ENCODE measurements at places on chromosomes 1 and 21.

GRCh38 chr1:41741244-41741643 lies 177.5 kb downstream of the HIVEP3 start:
- DNase-seq: no peak

DNA sequence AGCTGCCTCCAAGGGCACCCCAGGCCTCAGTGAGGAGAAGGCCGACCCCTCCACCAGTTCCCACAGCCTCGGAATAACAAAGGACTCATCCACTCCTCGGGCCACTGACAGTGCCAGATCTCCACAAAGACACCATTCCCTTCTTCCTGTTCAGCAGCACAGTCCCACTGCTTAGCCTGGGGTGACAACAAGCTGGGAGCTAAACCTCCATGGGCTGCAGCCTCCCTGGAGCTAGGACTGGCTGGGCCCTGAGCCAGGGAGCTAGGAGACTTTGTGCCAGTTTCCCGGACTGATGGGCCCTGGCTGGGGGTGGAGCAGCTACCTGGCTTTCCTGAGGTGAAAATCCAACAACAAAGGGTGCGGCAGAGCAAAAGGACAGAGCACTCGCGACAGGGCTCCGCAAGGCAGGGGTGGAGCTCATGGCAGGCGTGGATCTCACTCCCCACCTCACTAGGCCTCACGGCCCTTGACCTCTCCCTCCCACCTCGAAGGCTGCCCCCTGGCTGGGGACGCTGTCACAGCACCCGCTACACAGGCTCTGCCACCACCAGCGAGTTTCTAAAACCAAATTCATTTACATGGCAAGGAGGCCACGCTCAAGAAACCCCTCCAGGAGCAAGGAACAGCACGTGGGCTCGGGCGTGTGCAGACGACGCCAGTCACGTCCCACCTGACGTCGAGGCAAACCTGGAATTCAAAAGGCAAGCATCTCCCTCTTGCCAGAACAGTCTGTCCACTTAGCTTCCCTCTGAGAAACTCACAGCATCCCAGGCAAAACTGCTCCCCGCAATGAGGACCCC lies 13.8 kb downstream of the SLC35E2B start:
- DNase-seq: no peak

DNA sequence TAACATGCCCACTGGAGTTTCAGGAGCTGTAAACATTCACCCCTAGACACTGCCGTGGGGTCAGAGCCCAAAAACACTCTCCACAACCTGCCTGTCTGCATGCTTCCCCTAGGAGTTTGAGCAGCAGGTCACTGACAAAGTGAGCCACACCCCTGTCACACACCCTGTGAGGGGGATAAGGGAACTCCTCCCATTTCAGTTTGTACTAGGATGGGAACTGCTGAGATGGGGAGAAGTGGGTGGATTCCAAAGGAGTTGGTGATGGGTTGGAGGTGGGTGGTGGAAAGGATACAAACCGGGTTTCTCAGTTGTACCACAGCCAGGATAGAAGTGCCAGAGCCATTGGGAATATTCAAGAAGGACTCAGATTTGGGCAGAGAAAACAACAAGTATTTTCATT lies 140.2 kb downstream of the MIS18A start:
- no peak for DNase-seq

DNA sequence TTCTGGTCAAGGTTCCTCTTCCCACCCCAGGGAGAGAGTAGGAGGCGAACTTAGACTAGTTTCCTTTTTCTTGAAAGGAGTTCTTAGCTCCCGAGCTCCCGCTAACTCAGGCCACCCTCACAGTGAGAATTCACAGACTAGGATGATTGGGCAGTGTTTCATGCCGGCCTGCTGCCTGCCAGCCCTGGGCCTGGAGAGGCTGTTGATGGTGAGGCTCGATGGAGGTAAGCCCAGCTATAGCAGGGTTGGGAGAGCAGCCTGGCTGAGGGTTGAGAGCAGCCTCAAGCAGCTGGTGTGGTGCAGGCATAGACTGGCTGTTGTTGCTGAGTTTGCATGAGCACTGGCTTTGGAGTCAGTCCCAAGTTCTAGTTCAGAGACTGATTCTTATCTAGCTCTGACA lies 274.4 kb downstream of the MATN1 start:
- DNase-seq: no peak

GRCh38 chr1:117964290-117965038 lies 34.9 kb downstream of the WDR3 start:
- DNase-seq: no peak

- no peak for DNase-seq
Measured at GRCh38 chr1:207793327-207793726, 41.5 kb downstream of the CD46 start.

DNA sequence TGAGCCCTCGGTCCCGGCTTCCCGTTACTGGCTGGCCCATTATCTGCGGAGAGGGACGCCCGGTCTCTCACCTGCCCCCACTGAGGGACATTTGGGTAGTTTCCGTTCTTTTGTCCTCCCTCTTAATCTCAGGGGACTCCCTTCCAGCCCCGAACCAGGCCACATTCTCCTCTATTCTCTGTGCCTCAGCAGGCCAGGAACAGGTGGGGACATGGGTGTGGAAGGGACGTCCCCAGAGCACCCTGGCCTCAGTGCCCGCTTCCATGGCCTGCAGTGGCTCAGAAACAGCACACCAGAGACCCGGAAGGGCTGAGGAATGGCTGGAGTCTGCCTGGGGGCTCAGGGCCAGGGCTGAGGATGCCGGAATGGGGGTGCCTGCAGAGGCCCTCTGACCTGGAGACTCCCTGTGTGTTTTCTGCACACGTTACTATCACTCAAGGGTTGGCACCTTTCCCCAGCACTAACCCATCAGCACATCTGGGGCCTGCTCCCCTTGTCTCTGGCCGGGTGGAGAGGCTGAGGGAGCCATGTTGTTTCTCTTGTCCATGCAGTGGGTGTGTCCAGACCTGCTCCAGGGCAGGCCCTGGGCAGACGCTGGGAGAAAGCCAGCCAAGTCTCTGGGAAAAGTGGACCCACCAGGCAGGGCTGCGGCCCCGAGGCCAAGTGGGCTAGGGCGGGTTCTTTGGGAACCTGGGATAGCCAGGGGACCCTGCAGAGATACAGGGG lies 10.0 kb upstream of the DNMT3L start:
- DNase-seq: no peak

DNA sequence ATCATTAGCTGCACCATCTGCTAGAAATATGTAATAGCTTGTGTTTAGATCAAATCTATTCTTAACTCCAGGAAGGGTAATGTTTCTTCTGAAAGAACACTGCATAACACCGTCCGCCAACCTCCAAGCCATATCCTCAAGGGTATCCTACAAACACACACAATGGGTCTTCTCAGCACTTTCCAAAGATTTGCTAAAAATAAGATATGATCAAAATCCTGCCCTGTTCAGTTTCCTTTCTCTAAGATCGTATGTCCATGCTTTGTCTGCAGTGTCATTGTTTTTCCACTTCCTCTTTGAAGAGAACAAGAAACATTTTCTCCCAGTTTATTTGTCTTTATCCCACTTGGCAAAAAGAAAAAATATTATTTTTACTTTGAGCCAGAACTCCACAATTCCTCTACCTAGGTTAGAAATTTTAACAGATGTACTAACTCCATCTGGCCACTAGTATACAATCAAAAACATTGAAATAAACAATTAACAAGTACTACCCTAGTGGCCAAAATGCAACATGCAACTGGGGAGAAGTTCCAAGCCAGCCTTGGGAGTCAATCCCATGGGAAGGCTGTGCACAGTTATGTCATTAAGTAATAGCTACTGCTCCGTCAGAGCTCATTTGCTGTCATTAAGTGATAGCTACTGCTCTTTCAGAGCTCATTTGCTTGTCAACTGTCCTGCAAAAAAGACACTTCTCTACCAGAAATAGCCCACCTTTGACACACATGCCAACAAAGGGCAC lies 37.8 kb downstream of the FRRS1 start:
- DNase-seq: no peak
